ENCODE measurements at places on chromosomes 1 and 21.

- DNase-seq: no peak
These were observed 4.2 kb downstream of the TTC22 start for GRCh38 chr1:54796902-54797301.

GRCh38 chr1:7108251-7108650 is 323.0 kb downstream of the CAMTA1 start:
- DNase-seq: no peak

DNA sequence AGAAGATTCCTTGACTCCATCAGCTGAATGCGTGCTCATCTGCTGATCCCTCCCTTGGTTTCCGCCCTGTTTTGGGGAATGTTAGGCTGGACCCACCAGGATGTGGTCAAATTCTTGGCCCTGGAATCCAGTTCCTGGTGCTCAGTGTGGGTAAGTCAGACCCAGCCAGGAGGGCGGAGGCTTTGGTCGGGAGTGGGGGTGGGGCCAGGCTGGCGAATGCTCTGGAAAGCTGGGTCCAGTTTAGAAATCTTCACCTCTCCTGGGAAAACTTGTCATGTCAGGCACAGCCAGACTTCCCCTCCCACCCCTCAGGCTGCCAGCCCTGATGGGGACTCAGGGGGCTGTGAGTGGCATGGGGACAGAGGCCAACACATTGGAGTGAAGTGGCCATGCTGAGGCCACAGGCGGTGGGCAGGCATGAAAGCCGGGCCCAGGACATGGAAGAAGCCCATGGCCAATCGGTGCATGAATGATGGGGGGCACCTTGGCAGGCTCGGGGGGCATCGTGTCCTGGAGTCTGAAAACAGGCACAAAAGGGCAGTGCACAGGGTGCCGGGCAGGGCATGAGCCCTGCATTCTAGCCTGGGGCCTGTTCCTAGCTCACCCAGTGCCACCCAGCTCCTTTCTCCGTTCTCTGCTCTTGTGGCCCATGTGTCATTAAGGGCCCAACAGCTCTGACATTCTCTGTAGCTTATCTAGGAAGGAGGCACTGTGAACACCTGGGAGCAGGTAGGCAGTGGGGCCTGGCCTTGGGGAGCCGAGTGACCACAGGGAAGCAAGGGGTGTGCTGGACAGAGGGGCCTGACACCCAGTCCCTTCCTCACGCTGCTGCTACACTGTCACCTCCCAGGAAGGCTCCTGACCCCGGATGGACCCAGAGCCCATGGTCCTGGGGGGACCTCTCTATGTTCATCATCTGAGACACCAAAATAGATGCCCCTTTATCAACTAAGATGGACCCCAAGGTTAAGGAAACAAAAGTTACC is 14.6 kb upstream of the PADI1 start:
- no peak for DNase-seq

DNA sequence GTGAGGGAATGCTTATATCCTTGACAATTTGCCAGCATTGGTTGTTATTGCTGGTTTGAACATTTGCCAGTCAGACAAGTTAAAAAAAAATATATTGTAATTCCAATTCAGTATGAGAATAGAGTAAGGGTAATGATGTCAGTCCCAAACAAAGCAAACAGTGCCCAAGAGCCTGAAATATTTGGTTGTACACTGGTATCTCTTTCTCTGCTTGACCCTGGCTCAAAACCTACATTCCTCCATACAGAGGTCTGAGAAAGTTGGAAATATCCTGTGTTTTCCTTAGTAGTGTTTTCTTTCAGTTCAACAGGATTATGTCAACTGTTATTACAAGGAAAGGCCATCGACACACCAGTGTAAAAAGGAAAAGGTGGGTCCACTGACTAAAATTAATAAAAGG is 145.6 kb downstream of the MRPL39 start:
- DNase-seq: no peak

DNA sequence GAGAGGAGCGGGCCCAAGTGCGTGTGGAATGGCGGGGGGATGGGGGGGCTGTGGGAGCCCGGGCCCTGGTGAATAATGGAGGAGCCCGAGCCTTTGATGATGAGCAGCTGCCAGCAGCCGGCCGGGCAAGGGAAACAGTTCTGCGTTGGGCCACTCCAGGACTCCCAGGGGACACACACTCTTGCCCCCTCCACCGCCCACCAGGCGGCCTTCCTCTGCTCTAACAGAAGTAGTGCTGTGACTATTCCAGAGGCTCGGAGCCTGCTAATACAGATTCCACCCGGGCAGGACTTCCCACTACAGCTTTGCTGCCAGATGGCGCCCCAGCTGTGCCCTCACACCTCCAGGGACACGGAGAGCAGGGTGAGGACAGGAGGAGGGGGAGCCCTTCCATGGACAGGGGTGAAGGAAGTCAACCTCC is 48.2 kb upstream of the LRP8 start:
- DNase-seq: no peak

DNA sequence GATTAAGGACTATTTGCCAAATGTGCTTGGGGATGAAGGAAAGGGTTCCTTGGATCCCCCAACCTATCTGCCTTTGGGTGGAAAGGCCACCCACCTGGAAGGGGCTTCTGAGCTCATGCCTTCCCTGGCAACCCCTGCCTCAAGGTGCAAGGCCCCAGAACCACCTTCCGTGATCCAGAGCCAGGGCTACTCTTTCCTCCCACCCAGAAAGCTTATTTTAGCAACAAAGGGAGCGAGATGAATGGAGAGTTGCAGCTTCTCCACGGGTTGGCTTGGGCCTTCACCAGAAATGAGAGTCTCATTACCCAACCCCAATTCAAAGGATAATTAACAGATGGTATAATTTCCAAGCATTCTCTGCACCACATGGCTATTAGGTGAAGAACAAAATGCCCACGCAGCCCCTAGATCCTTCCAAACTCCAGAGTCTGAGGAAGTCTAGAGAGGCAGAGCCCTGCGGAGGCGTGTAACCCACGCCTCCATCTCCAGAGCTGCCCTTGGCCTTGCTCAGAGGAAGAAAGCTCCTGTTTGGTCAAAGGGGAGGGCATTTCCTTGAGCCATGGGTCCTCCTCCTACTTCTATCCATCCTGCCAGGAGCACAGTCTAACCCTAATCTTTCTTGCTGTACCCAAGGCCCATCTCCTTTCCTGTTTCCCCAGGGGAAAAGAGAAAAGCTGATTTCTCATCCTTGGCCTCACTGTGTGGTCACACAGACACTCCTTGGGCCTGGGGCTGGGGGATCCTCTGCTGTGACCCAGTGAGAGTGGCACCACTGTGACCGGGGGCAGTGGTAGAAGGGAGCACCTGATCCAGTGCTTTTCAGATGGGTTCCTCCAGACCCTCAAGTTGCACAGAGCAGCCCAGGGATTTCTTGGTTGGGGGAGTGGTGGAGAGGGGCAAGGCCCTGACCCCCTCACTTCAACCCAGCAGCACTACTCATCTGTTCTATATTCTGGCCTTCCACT is 1.7 kb upstream of the CELSR2 start:
- no peak for DNase-seq

DNA sequence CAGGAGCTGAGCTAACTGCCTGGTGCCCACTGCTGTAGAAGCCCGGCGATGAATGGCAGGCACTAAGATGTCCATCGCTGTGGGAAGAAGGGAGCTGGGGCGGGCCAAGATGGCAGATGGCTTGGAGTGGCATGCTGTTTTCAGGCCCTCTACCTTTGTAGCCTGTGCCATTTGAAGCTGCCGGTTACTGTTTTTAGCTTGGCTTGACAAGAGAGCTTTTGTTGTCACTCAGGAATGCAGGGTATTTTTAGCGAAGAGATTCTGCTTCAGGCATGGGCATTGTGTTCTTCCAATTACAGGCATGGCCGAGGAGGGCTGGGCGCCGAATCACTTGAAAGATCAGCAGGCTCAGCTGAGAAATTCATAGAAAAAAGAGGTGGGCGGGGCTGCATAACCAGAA is 348.7 kb downstream of the RPS6KC1 start:
- no peak for DNase-seq

DNA sequence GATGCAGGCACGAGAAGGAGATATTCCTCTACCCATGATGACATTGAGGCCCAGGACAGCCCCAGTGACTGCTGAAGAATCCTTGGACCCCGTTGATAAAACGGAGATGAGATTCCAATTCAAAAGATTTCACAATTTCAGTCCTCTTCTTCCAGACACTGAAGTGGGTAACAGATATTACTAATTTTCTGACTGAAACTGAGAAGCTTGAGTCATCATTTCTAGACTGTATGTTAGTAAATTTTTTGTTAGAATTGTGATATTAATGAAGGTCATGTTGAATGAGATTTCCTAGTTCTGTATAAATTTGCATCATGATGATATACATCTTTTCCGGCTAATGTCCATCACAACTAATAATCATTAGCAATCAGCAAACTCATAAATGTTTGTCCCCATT is 185.8 kb downstream of the CHRM3 start:
- DNase-seq: no peak

DNA sequence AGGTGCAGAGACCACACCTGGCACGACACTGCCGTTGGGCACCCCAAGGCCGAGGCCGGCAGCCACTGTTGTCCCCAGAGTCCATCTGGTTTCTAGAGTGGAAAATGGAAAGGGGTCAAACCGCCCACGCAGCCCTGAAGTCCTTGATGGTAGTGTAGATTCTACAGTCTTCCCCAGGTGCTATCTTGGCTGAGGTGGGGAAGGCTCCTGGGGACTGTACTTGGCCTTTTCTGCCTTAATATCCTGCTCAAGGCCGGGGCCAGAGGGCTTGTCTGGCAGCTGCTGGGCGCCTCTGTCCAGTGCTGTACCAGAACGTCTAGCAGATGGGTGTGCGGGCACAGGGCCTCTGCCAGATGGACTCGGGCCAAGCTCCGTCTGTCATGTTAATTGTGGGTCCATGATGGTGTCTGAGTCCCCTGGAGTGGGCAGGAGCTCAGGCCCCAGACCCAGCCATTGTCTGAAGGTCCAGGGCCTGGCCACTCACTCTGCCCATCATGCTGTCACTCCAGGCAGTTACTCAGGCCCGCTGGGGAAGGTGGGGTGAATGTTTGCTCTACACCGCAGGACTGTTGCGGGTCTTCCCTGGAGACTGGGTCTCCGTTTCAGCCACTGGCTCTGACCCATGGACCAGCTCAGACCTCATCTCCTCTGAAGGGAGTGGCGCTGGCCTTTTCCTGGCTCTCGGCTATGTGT is 161.9 kb upstream of the COL6A1 start:
- DNase-seq: no peak

- no peak for DNase-seq
These were observed 11.3 kb downstream of the FAM20B start for GRCh38 chr1:179036844-179037465.

DNA sequence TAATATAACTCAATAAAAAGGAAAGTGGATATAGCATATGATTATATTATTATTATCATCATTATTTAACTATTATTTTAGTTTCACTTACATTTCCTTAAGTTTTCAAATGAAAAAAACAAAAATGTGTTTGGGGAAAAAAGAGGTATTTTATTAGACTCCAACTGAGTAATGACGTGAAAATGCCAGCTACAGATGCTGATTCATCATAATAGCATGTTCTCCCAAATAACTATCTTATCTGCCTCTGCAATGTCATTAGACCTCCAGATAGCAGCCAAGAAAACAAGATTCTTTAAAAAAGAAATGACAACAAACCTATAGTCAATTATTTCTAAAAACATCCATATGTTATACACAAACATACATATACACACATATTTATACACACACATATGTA is 1071.9 kb upstream of the TMPRSS15 start:
- no peak for DNase-seq
